ENCODE measurements at places on chromosomes 3 and 15.

- no peaks in the 10 kb centered on the region for H3K27me3 ChIP-seq
- no peak overlapping the region for H3K27ac ChIP-seq
- peaks cover 4% of the 10 kb centered on the region for H3K4me1 ChIP-seq
- no peak overlapping the region for H3K4me3 ChIP-seq
- DNase-seq, result no peak
Measured at GRCh38 chr3:188581792-188582191, 427.8 kb downstream of the LPP start.

DNA sequence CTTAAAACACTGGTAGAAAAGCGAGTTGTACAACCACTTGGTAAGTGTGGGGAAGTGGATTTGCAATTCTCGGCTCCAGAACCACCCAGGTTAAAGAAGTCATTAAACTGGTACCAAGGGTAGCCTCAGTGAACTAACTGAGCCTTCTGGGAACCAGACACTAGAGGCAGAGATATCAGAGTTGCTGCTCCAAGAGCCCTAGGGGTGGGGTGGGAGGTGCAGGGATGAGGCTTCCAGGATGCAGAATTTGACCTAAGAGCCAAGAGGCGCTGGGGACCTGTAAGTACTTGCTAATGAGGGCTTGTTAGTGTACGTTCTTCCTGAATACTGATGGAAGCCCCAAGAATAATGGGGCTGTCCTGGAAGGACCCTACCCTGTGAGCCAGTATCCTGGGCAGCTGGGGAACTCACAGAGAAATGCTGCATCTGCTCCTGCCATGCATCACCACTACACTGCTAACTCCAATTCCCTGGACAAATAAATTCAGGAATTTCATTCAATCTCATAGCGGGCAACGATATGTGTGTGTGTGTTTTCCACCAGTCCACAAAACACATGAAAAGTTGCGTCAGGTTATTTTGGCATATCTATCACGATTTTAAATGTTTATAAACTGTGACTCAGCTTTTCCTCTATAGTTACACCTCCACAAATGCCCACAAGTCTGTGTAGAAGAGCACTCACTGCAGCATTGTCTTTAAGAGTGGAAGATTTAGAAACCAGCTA is 23.8 kb downstream of the STIMATE start:
- no peak overlapping the region for H3K4me3 ChIP-seq
- DNase-seq, result no peak
- H3K27ac ChIP-seq, result no peak overlapping the region
- no peaks in the 10 kb centered on the region for H3K27me3 ChIP-seq
- H3K4me1 ChIP-seq, result peaks cover 6% of the 10 kb centered on the region
- H3K36me3 ChIP-seq, result no peaks in the 10 kb centered on the region

GRCh38 chr15:49627407-49627877 is 6.6 kb downstream of the DTWD1 start:
- no peaks in the 10 kb centered on the region for H3K27me3 ChIP-seq
- H3K4me3 ChIP-seq, result no peak overlapping the region

GRCh38 chr3:194946091-194946490 is 260.4 kb downstream of the FAM43A start:
- no peak for DNase-seq
- no peaks in the 10 kb centered on the region for H3K36me3 ChIP-seq
- H3K27me3 ChIP-seq, result no peaks in the 10 kb centered on the region
- H3K4me3 ChIP-seq, result no peak overlapping the region

DNA sequence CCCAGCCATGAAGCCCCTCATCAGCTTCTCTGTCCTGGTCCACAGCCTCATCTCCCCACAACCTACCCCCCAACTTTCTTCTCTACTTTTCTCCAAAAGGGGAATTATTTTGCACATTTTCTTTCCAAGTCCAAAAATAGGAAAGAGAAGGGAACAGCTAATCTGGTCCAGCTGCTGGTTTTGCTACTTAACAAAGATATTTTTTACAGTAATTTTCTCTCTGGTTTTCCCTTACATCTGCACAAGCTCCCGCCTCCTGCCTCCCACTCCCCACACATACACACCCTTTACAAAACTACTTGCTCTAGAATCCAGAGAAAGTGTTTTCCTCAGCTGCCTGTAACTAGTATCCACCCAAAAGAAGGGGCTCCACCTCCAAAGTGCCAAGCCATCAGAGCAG is 177.2 kb downstream of the POLR2M start:
- H3K4me3 ChIP-seq, result no peak overlapping the region
- DNase-seq, result no peak
- no peaks in the 10 kb centered on the region for H3K36me3 ChIP-seq
- H3K27me3 ChIP-seq, result no peaks in the 10 kb centered on the region

DNA sequence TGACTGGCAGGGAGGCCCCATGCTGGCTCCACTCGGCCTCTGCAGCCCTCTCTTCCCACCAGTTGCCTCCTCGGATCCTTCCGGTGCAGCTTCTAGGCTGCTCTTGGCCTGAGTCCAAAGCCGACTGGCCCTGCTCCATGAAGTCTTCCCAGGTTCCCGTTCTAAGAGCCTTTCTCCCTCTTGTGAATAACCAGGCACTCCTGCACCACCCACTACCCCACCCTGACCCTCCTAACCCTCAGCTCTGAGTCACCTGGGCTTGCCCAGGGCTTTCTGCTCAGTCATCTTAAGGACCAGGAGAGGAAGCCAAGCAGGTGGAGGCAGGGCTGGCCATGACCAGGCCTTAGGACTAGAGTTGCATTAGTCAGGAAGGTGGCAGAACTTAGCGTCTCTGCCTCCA is 28.1 kb upstream of the CNBP start:
- H3K36me3 ChIP-seq, result no peaks in the 10 kb centered on the region
- H3K27me3 ChIP-seq, result no peaks in the 10 kb centered on the region
- peak; percentile 87 for DNase-seq
- H3K27ac ChIP-seq, result peak overlapping the region; percentile 18
- H3K4me3 ChIP-seq, result no peak overlapping the region

GRCh38 chr15:41169781-41170180 is 53.7 kb upstream of the INO80 start:
- no peaks in the 10 kb centered on the region for H3K4me1 ChIP-seq
- DNase-seq, result no peak
- no peak overlapping the region for H3K27ac ChIP-seq

DNA sequence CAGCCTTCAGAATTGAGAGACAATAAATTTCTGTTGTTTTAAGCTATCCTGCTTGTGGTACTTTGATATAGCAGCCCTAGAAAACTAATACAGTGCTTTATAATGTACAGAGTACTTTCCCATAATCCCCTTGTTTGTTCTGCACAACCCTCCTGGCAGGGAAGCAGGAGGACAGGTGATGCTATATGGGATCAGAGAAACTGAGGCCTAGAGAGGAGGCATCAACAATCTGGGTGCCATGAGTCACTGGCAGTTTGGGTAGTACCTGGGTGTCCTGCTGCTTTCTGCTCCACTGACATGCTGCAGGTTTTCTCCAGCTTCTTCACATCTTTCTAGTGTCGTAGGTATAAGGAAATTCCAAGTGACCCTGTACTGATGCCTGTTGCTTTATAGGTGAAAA is 55.0 kb downstream of the CTDSPL start:
- DNase-seq, result no peak
- H3K4me3 ChIP-seq, result no peak overlapping the region
- no peaks in the 10 kb centered on the region for H3K36me3 ChIP-seq

- no peaks in the 10 kb centered on the region for H3K36me3 ChIP-seq
- no peaks in the 10 kb centered on the region for H3K27me3 ChIP-seq
- H3K27ac ChIP-seq, result no peak overlapping the region
- H3K4me3 ChIP-seq, result no peak overlapping the region
Measured at GRCh38 chr15:60223176-60223575, 174.6 kb downstream of the ANXA2 start.

GRCh38 chr3:194682189-194682693 is 3.4 kb upstream of the FAM43A start:
- DNase-seq, result no peak
- H3K4me1 ChIP-seq, result peaks cover 4% of the 10 kb centered on the region
- H3K27me3 ChIP-seq, result no peaks in the 10 kb centered on the region
- H3K36me3 ChIP-seq, result no peaks in the 10 kb centered on the region
- no peak overlapping the region for H3K4me3 ChIP-seq

DNA sequence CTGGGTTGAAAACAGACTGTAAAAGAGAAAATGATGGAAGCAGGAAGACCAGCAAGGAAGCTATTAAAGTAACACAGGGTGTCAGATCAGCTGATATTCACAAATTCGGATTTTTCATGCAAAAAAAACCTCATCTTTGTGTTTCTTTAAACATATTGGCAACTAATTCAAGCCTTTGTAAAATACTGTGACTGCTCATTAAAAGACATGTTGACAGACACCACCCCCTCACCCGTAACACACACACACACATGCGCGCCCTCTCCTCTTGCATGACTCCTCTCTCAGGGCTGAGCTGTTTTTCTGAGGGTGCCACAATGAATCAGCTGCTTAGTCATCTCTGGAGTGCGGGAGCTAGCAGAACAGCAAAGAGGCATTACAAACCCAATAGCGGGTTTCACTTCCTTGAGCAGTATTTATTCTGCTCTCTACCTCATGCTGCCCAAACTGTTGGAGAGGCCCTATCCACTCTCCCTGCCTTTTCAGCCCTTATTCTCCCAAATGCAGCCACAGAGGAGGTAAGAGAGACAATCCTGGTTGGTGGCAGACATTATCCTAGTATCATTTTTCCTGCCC is 35.8 kb upstream of the CCDC80 start:
- H3K36me3 ChIP-seq, result no peaks in the 10 kb centered on the region
- no peaks in the 10 kb centered on the region for H3K27me3 ChIP-seq
- DNase-seq, result peak; percentile 32
- no peak overlapping the region for H3K4me3 ChIP-seq

DNA sequence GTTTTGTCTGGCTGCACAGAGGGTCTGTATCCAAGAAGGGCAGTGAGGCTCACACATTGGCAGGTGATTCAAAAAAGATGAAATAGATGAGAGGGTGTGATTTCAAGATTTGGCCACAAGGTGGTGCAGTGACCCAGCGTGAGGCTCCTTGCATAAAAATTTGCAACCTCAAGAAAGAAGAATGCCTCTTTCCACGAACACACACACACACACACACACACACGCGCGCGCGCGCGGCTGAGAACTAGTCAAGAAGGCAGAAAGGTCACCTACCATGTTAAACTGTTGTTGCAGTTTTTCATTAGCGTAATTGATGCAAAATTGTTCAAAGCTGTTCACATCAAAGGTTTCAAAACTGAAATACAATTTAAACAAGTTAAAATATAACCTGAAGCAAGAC is 39.2 kb downstream of the MYO5C start:
- no peaks in the 10 kb centered on the region for H3K4me1 ChIP-seq
- H3K27me3 ChIP-seq, result no peaks in the 10 kb centered on the region
- no peaks in the 10 kb centered on the region for H3K36me3 ChIP-seq
- DNase-seq, result peak; percentile 61
- H3K4me3 ChIP-seq, result no peak overlapping the region
- H3K27ac ChIP-seq, result no peak overlapping the region

DNA sequence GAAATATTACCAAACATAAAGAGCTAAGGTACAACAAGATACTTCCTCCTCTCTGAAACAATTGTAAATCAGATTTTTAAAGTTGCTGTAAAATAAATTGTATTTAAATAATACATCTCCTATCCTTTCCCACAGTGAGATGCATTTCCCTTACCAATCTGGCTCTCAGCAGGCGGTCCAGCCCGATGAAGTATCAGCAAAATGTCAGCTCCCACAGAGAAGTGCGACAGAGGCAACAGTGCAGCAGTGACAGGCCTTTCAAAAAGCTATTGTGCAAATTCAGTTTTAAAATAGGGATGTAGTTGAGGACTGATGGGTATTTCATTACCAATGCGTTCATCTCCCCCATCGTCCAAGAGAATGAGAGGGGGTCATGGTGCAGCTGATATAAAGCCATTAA is 733.2 kb upstream of the GOLIM4 start:
- no peak overlapping the region for H3K27ac ChIP-seq
- H3K4me1 ChIP-seq, result no peaks in the 10 kb centered on the region
- H3K4me3 ChIP-seq, result no peak overlapping the region
- H3K36me3 ChIP-seq, result no peaks in the 10 kb centered on the region
- H3K27me3 ChIP-seq, result no peaks in the 10 kb centered on the region

DNA sequence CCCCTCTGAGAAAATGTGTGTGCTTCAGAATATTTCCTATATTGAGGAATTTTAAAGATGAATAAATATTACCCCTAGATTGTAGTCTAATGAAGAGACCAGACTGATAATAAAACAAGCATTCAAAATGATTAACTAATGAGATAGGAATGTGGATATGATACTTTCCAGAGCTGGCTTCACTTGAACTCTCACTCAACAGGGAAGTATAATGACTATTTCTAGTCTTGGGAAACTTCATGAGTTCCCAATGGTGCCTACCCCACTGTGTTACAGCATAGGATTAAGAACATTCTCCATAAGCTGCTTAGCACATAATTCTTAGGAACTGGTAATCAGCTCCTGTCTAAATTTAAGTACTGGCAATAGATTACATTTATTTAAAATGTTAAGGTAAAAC is 261.5 kb upstream of the ZNF385D start:
- H3K27ac ChIP-seq, result no peak overlapping the region
- no peaks in the 10 kb centered on the region for H3K27me3 ChIP-seq
- no peaks in the 10 kb centered on the region for H3K36me3 ChIP-seq

- H3K4me3 ChIP-seq, result no peak overlapping the region
- H3K36me3 ChIP-seq, result no peaks in the 10 kb centered on the region
- H3K27me3 ChIP-seq, result no peaks in the 10 kb centered on the region
- DNase-seq, result no peak
Measured at GRCh38 chr15:91947683-91948608, 94.4 kb downstream of the SLCO3A1 start.

DNA sequence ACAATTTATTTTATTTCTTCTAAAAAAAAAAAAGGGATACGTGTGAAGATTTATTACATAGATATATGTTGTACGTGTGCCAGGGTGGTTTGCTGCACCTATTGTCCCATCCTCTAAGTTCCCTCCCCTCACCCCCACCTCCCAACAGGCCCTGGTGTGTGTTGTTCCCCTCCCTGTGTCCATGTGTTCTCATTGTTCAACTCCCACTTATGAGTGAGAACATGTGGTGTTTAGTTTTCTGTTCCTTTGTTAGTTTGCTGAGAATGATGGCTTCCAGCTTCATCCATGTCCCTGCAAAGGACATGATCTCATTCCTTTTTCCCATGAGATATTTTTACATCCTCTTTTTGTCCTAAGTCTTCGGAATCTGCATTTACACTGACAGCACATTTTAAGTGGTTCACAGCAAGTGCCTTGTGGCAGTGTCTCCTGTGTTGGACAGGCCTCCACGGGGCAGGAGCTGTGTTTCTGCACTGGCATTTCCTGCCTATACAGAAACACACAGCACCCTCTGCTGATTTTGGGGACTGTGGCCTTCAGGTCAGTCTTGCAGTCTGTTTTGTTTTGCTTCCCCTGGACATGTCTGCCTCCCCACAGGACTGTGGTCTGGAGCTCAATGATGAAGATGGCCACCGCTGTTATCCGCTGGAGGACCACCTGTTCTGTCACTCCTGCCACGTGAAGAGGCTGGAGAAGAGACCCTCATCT is 12.7 kb upstream of the SACM1L start:
- no peaks in the 10 kb centered on the region for H3K36me3 ChIP-seq
- peak overlapping the region; percentile 11 for H3K27ac ChIP-seq
- DNase-seq, result no peak
- H3K4me1 ChIP-seq, result no peaks in the 10 kb centered on the region

- no peak for DNase-seq
- no peaks in the 10 kb centered on the region for H3K36me3 ChIP-seq
- no peak overlapping the region for H3K4me3 ChIP-seq
Measured at GRCh38 chr3:23238156-23238555, 35.0 kb downstream of the UBE2E2 start.

All from ovary (tissue), 10 donors.